ENCODE measurements at places on chromosomes 12 and 14.

- no peak for DNase-seq
Observed at GRCh38 chr12:15562263-15562662, 226.9 kb downstream of the EPS8 start.

DNA sequence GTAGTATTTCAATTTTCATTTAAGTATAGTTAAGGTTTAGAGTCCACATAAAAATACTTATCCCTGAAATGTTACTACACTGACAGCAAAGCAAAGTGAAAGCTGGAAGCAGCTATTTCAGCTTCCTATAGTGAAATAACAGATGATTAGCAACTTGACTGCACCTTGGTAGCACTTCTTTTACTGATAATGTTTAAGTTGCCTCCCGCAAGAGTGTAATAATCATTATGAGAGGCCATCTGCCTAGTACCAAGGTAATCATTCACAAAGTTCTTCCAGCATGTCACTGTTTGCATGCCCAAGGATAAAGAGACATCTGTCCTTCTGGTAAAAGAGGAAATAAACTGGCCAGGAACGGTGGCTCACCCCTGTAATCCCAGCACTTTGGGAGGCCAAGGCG is 69.8 kb downstream of the LIN7A start:
- DNase-seq, result no peak

GRCh38 chr12:30573145-30573544 is 122.5 kb downstream of the IPO8 start:
- no peak for DNase-seq

DNA sequence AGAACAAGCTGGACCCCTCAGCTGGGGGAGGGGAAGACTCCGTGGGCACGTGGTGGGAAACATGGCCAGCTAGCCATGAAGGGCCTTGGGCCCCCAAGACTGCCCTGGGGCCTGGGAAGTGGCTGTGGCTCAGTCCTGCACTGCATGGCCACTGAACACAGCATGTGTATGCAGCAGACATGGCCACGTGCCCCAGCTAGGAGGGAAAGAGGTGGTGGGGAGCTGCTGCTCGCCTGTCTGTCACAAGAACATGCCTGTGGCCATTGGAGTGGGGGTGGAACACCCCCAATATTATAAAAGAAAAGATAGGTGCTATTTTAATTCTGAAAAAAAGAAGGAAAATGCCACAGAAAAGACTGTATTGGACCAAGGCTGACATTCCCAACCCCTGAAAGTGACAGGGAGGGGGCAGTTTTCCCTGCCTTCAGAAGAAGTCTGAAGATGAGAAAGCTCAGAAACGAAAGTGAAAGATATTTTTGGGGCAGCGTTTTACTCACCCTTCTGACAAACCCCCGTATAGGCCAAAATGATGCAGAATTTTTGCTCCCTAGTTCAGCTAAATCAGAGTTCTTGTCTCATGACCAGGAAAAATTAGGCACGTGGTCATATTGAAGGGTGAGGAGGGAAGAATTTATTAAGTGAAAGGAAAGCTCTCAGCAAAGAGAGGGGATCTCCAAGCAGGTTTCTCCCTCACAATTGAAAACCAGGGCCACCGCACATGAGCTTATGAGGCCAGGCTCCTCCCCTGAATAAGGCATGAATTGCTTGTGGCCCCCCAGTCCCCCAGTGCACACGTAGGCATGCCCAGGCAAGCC is 35.2 kb upstream of the PCNX1 start:
- no peak for DNase-seq

- no peak for DNase-seq
Observed at GRCh38 chr12:12384571-12385340, 27.9 kb downstream of the BORCS5 start.

- no peak for DNase-seq
Observed at GRCh38 chr12:53862831-53863230, 75.8 kb upstream of the HOXC13 start.

DNA sequence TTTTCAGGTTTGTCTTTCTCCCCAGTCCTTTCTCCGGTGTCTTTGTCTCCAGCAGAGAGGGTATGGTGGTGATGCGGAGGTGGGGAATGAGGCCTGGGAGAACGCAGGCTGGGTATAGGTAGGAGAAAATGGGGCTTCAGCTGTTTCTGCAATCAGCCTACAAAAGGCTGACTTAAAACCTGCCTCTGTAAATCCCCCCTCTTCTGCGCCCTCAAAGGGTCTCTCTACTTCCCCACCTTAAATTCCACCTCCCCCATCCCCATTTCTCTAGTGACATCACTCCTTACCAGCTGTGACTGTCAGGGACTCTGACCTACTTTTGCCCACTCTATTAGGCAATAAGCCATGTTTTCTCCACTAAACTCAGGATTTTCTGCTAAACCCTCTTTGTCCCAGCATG is 8.1 kb upstream of the RIMKLB start:
- no peak for DNase-seq

DNA sequence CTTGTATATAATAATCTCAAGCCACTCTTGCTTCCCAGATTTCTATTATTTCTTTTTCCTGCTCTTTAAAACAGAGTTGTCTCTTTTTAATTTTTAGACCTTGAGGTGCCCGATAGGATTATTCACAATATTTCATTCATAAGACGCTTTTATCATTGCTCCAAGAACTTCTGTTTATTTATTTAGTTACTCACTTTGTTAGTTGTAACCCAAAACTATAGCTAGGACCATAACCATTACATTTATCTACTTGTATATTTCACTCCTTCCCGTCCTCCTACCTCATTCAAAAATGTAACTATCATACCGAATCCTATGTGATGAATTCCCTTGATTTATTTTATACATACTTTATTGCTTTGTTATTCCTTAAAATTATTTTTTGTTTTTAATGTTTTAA is 7.1 kb downstream of the EIF2S3B start:
- DNase-seq, result no peak

GRCh38 chr14:31657917-31658316 is 96.7 kb downstream of the NUBPL start:
- no peak for DNase-seq
